Fibroblast of skin of right biceps (primary cell): ENCODE measurements at places on chromosomes 6 and 20.
A peak's percentile ranks its signal among the peaks of the same experiment; 100 is the strongest.

- no peak for DNase-seq
Measured at GRCh38 chr6:160955508-160956295, 35.9 kb upstream of the MAP3K4 start.

DNA sequence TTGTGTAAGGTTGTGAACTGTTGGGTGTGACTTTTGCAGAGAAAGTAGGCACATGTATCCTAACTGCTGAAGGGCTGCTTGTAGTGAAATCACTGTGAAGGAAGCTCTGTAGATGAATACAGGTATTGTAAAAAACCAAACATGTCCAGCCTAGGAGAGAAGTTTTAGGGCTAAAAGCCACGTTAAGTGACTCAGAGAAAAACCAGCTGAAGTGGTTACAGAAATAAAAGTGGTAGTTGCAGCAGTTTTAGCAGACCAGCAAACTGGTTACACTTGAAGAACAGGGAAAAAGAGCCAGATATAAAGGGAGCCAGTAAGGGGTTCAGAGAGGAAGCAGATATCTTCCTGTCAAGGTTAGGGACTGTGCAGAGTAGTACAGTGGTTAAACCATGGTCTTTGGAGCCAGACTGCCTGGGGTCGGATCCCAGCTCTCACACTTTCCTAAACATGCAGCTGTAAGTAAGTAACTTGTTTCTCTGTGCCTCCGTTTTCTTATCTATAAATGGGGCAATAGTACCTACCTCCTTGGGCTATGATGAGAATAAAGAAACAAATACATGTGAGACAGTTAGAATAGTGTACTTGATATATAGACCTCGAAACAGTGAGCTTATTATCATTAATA is 33.8 kb upstream of the RNF8 start:
- DNase-seq = no peak

DNA sequence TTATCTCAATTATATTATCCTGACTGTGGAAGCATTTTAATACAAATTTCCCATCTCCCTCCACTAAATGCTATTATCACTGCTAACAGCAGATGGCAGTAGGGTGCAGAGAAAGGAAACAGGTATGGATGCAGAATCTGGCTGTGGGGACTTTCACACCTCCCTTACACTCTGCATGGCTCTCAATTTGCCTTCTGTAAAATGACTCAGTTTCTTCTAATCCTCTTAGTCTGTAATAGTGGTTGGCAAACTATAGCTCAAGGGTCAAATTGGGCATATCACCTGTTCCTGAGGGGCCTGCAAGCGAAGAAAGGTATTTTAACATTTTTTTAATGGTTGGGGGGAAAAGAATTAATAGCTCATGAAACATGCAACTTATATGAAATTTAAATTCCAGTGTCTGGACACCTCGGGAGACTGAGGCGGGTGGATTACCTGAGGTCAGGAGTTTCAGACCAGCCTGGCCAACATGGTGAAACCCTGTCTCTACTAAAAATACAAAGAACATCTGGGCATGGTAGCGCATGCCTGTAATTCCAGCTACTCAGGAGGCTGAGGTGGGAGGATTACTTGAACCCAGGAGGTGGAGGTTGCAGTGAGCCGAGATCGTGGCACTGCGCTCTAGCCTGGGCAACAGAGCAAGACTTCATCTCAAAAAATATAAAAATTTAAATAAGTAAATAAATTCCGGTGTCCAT is 83.5 kb downstream of the ZMYND8 start:
- peak; percentile 78 for DNase-seq

DNA sequence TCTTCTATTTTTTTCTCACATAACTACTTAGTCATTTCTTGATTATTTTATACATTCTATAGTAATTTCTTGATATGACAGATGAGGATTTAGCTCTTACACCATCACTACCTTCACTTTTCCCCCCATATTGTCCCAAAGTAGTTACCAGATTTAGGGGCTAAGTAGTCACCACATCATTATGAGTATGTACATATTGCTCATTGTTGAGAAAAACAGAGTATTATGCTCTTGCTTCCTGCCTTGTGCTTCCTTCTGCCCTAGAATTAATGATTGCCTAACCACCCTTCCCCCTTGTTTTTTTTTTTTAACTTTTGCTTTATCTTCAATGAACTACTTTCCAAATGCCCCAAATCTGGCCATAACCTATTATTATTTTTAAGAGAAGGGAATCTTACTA is 6.8 kb upstream of the HLA-B start:
- DNase-seq = no peak

DNA sequence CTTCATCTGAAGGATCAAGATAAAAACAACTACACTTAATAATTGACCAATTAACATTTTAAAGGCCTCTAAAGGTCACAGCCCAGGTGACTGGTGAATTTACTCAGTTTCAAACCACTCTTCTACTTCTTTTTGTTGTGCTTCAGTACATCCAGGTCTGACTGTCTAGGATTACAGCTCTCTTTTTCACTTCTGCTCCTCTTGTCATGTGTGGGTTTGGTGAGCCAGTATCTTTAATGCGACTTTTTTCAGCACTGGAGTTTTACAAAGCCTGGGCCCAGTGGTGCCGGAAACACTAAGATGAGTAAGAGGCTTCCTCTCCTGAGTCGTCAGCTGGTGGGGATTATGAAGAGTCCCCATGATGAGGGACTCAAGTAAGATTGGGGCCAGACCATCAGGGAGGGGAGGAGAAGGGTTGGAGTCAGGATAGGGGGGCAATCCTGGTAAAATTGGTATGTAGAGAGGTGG is 27.0 kb downstream of the HECA start:
- DNase-seq = peak; percentile 32

- DNase-seq = peak; percentile 98
Measured at GRCh38 chr6:37059344-37060194, 54.1 kb downstream of the FGD2 start.

DNA sequence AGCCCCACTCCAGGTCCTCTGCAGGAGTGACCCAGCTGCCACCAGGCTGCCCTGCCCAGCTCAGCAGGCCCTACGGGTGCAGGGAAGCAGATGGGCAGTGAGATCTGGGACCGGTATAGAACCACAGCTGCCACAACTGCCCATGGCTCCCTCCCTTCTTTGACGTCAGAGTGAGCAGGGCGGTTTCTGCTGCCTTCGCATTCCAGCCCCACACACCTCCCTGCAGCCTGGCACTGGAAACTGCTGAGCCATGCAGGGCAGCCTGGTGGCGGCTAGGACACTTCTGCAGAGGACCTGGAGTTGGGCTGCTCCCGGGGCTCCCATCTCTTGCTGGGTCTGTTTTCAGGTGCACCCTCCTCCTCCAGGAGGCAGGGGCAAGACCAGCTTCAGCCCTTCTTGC is 101.6 kb upstream of the CD93 start:
- DNase-seq = no peak

DNA sequence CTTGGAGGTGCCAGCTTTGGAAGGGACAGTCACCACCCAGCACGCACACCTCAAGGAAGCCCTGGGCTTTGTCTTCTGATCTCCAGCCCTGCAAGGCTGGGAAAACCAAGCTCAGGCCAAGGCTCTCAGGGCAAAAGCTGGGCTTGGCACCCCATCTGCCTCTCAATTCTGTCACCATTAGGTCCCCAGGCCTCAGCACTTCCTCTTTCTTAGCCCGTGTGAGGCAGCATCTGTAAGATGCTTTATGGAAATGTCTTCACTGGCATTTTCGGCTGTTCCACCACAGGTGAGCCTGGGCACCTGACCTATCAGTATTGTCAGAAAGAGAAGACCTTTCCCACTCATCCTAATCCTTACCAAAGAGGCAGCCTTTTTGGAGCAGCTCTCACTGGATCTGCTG is 24.6 kb downstream of the GMEB2 start:
- no peak for DNase-seq

- DNase-seq = peak; percentile 21
Measured at GRCh38 chr20:46255440-46256104, 52.7 kb downstream of the CDH22 start.
